ENCODE measurements at places on chromosomes 6 and 20.

GRCh38 chr6:43303751-43304331 lies 4.8 kb downstream of the CRIP3 start:
- DNase-seq = no peak

DNA sequence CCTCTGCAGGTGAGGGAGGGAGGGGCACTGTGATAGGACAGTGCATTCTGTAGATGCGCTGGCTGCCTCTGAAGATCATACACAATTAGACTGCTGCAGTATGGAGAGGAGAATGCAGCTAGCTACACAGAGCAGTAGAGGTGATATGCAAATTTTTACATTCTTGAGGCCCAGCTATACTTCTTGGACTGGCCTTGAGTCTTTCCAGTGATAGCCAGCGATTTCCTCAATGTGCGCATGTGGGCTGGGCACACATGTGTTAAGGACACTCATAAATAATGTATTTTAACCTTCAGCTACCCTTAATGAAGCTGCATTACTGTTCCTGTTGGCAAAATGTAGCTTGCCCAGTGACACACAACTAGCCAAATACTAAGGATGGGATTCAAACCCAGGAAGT lies 19.0 kb downstream of the TTPAL start:
- no peak for DNase-seq

DNA sequence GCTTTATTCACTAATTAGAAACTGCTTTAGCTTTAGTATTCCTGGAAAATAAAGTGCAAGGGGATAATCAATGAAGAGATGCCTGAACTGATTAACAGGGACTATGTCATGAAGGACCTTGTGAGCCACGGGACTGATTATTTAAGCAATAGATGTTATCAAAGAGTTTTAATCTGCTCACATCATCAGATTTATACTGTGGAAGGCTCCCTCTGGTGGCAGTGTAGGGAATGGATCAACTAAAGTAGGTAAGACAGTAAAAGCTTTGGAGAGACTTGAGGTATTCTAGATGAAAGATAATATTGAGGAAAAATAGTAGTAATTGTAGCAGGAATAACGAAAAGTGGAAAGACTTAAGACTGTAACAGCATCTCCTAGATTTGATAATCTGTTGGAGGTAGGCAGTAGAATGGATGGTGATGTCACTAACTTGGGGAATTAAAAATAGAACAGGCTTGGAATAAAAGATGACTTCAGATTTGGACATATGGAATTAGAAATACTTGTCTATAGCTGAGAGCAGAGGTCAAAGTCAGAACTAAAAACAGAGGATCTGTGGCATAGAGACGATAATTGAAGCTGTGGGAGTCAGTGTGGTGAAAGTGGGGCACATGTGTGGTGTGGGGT lies 80.3 kb upstream of the HTR1E start:
- no peak for DNase-seq

DNA sequence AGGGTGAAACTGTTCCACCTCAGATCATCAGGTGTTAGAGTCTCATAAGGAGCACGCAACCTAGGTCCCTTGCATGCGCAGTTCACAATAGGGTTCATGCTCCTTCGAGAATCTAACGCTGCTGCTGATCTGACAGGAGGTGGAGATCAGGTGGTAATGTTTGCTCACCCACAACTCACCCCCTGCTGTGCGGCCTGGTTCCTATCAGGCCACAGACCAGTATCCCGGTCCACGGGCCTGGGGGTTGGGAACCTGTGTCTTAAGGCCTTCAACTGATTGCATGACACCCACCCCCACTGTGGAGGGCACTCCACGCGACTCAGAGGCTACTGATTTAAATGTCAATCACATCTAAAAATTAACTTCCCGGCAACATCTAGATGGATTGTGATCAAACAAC lies 411.2 kb upstream of the SULF2 start:
- no peak for DNase-seq

GRCh38 chr20:531608-532007 lies 12.0 kb downstream of the CSNK2A1 start:
- no peak for DNase-seq

DNA sequence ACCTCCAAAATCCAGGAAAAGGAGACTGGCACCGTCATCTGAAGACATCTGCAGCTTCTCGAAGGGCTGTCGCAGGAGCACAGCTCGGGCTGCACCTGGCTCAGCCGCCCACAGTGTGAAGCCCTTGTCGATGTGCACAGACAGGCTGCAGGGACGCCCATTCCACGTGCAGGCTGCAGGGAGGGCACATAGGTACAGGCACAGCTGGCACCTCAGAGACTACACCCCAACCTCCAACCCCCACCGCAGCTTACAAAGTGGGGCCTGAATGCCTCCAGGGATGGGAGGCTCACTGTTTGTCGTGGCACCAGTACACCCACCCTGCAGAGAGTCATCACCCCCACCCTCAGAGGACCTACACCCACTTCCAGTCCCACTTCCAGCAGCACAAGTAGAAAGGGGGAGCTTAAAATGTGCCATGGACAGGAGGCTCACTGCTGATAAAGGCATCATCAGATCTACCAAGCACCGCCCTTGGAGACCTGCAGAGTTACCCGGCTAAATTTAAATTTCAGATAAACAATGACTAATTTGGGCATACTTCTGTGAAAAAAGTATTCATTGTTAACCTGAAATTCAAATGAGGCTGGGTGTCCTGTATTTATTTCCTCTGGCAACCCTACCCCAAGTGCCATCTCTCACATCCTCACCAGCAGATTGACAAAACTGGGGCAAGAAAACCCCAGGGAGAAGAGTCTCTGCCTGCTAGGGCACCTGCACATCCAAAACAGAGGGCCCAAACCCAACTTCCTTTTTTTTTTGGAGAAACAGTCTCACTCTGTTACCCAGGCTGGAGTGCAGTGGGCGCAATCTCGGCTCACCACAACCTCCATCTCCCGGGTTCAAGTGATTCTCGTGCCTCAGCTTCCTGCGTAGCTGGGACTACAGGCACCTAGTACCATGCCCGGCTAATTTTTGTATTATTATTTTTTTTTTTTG lies 7.7 kb upstream of the CDK5RAP1 start:
- no peak for DNase-seq

DNA sequence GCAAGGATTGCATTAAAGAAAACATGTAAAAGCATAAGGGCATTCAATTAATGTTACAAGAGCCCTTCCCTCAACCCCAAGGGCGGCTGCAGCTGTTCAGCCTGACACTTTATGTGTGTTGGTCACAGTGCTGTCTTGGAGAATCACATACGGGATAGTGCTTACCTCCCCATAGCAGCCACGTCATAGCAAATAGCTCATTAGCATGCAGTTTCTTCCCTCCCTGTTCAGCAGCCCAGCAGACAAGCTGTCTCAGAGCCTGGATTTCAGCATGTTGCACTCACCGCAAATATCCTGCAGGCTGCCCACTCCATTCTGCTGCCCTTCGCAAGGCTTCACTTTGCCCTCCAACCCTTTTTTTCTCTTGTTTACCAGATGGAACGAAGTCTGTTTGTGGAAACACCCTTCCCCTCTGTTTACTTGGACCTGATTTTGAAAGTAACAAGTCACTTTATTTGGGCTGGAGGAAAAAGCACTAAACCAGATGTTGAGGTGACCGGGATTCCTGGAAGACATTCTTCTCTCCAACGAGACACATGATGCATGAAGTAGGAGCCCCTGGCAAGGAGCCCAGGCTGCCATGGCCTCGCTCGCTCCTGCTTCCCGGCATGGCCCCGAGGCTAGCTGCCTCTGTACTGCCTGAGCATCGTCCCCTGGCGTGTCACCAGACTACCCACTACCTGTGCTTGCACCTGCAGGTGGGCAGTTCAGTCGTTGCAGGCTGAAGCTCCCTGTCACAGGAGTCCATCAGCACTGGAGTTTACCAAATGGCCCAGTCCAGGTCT lies 151.6 kb upstream of the GMDS start:
- DNase-seq = no peak

GRCh38 chr6:3525915-3526314 lies 69.1 kb upstream of the SLC22A23 start:
- no peak for DNase-seq

- no peak for DNase-seq
Observed at GRCh38 chr6:41214559-41215238, 13.4 kb upstream of the TREML4 start.

- DNase-seq = no peak
Observed at GRCh38 chr6:16285467-16286150, 47.2 kb downstream of the GMPR start.

DNA sequence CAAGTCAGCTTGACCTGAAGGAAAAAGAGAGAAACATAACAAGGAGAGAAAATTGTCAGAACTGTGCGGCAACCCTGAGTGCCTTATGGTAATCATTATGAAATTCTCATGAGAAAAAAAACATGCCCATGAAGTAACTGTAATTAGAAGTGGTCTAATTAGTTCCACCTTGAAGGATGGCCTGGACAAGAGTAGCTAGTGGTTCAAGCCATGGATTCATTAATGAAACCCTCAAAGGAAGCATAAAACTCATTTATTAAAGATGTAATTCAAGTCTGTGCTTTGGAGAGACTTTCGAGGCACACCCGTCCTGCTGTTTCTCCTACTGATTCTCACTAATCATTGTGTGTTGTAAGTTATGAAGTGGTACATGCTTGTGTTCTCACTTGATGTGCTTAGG lies 160.2 kb downstream of the PHF3 start:
- DNase-seq = no peak

GRCh38 chr6:169700296-169700695 lies 1.5 kb downstream of the WDR27 start:
- DNase-seq = no peak

DNA sequence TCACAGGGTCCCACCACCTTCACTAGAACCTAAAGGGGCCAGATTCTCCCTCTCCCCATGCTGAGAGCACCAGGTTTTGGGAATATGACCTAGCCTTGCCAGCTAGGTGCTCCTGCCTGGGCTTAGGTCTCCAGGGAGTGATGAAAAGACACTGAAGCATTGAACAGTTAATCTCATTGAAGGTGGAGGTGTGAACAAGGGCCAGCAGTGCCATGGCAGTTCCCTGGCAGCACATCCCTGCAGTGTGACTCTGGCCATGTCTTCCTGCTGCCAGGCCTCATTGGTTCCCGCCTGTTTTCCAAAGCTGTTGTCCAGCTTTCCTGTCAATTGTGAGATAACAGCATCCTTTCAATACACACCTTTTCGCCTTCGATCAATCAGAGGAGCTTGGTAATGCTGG lies 10.9 kb downstream of the PPIL6 start:
- no peak for DNase-seq

- no peak for DNase-seq
Observed at GRCh38 chr6:159989492-159990480, 20.9 kb downstream of the IGF2R start.

- no peak for DNase-seq
Observed at GRCh38 chr6:3085074-3085473, 16.8 kb downstream of the RIPK1 start.

DNA sequence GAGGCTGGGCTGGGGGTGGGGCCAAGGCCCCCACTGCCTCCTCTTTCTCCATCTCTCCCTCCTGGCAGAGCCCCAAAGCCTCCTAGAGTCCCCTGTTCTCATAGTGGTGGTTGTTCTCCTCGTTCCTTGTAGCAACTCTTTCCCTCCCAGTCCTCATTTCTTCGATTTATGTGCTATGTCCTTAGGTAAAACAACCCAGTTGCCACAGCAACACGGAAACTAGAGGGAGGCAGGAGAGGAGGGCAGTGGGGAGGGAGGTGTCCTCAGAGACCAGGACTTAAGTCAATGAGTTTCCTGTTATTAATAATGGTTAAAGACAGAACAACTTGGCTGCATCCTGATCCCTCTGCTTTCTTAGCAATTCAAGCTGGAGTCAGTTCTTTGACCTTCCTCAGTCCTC lies 161.0 kb downstream of the INSM1 start:
- no peak for DNase-seq

DNA sequence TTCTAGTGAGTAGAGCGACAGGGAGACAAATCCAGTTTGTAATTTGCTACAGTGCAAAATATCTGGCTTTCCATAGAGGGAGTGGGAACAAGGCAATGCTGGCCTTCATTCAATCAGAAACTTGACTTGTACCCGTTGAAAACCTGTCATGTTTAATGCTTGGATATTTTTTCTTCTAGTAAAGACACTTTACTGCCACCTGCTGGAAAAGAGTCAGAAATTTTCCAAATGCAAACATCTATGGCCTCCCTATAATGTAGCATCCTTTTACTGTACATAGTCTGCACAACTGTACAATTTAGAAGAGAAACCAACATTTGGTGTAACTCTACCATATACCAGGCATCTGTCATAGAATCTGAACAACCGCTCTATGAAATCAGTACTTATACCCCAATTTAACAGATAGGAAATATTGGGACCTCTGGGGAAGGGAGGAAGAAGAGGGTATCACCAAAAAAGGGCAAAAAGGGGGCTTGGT lies 16.7 kb upstream of the TBC1D20 start:
- no peak for DNase-seq

- no peak for DNase-seq
Observed at GRCh38 chr20:25389858-25390537, 637 bp downstream of the ABHD12 start.

- no peak for DNase-seq
Observed at GRCh38 chr6:155319902-155320301, 5.6 kb upstream of the TFB1M start.

DNA sequence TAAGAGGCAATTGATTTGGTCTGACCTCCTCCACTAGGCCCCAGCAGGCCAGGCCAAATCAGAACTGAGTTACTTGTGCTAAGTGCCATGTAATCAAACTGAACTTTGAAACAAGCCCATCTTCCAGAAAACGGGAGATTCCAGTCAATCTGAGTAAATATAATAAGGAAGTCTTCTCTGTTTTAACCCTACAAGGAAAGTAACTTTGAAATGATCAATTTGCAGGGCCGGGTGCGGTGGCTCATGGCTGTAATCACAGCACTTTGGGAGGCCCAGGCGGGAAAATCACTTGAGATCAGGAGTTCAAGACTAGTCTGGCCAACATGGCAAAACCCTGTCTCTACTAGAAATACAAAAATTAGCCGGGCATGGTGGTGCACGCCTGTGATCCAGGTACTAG lies 2.0 kb upstream of the SHLD1 start:
- DNase-seq = no peak

- DNase-seq = no peak
Observed at GRCh38 chr6:17938901-17939300, 48.5 kb downstream of the KIF13A start.

DNA sequence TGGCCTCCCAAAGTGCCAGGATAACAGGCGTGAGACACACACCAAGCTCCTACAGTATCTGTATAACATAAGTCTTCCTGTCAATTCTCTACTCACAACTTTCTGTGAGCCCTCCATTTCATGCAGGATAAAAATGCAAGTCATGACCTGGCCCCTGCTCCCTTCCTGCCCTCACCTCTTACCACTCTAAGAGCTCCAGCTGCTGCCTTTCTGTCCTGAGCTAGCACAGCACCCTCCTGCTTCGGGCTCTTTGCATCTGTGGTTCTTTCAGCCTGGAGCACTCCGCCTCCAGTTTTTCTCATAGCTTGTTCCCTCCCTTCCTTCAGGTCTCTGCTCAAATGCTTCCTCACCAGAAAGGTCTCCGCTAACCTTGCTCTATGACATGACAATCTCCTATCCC lies 23.7 kb upstream of the TRPC4AP start:
- no peak for DNase-seq

- no peak for DNase-seq
Observed at GRCh38 chr20:40883097-40883496, 145.5 kb upstream of the TOP1 start.

- DNase-seq = no peak
Observed at GRCh38 chr6:3749977-3750316, 1.6 kb downstream of the PXDC1 start.

Data from T follicular helper cell (primary cell).